CD4-positive, alpha-beta T cell treated with Interleukin-6 at 100 ng/mL for 8 hours (primary cell): ENCODE measurements at places on chromosomes 16 and 17.

GRCh38 chr17:67218385-67218950, 26.5 kb downstream of the HELZ start:
- no peak for DNase-seq

DNA sequence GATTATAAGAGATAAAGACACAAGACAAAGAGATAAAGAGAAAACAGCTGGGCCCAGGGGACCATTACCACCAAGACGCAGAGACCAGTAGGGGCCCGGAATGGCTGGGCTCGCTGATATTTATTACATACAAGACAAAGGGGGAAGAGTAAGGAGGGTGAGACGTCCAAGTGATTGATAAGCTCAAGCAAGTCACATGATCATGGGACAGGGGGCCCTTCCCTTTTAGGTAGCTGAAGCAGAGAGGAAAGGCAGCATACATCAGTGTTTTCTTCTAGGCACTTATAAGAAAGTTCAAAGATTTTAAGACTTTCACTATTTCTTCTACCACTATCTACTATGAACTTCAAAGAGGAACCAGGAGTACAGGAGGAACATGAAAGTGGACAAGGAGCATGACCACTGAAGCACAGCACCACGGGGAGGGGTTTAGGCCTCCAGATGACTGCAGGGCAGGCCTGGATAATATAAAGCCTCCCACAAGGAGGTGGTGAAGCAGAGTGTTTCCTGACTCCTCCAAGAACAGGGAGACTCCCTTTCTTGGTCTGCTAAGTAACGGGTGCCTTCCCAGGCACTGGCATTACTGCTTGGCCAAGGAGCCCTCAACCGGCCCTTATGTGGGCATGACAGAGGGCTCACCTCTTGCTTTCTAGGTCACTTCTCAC, 63.9 kb upstream of the ARL4D start:
- no peak for DNase-seq

DNA sequence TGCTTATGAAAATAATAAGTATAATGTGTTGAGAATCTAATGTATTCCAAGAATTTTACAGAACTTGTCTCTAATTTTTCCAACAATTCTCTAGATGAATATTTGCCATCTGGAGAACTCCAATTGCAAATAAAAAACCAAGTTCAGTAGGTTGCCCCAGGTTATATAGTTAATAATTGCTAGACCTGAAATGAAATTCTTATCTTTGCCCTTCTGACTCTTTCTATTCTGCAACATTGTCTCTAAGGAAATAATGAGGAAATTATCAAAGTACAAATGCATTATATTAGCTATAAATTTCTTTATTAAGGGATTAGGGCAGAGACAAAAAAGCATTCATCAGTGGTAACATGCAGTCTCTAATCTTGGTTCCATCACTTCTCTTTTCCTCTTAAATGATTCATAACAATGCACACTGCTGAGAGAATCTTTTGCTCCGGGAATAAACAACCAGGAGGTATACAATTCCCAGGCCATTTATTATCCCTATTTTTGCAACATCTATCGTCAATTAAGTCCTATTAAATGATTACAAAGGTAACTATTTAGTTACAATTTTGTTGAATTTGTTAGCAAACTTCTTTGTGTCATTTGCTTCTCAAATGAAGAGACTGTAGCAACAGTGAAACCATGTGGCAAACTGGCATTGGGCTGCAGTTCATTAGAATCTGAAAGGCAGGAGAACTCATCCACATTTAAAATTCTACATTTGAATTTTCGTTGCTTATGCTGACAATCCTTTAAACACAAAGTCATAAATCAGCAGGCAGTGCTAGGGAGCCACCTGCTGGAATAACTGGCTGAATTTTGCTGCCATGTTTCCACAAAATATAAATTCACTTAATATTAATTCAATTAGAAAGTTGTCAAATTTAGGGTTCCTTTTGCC, 349.6 kb downstream of the KIF2B start:
- DNase-seq, result no peak

GRCh38 chr17:66810951-66811682, 23.8 kb upstream of the CACNG5 start:
- no peak for DNase-seq

DNA sequence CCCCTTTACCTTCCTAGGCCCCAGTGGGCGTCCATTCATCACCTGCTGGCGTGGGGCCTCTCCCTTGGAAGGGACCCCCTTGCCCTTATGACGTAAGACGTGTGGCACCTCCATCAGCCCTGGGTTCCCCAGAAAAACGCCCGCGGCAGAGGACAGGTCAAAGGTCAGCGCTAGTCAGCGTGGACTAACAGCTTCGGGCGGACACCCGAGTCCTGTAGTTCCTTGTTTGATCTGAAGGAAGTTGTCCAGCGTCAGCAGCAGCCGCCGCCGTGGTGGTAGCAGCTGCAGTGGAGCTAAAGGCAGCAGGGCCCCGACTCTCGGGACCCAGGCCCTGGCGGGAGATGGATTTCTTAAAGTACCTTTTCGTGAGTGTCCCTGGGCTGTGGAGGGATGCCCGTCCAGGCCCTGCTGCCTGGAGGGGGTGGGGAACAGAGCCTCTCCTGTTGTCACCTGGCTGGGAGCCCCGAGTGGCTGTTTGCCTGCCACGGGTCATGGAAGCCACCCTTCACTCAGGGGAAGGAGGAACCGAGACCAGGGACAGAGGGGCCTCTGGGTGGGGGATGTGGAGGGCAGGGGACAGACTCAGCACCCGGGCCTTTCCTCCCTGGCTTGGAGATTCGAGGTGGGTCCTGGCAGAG, 123.6 kb downstream of the OR1D5 start:
- DNase-seq, result no peak

DNA sequence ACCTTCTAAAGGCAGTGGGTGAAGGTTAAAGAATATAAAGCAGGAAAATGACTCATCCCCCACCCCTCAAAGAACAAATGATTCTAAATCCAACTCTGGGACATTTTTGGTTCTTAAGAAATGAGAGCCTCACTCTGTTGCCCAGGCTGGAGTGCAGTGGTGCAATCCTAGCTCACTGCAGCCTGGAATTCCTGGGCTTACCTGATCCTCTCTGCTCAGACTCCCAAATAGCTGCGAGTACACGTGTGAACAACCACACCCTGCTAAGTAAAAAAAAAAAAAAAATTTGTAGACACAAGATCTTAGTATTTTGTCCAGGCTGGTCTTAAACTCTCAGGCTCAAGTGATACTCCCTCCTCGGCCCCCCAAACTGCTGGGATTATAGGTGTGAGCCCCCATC, 298.8 kb upstream of the MAF start:
- no peak for DNase-seq

- DNase-seq, result no peak
Measured at GRCh38 chr17:15264542-15264941, 584 bp downstream of the PMP22 start.

DNA sequence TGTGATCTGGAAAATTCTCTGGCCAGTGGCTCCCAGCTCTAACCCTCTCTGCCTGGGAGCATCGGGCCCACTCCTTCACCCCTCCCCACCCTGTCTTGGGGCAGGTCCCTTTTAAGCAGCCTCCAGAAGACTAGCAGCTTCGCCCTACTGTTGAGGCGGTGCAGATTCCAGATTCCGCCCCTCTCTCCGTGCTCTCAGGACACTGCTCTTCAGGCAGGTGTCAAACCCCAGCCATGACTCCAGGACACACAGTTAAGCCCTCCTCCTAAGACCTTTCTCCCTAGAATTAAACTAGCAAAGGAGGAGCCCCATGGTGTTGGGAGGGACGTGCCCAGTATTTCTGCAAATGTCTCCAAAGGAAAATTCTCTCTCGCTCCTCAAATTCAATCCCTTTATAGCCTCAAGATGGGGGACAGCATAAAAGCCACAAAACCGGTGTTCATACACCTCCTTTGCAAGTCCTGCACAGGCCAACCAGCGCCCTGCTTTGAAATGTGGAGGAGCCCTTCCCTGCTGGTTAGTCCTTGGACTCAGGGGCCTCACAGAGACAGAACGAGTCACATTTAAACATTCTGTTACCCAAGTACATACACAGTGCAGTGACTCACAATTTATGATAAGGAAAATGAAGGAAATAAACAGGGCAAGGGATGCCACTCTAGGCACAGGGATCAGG, 7.2 kb downstream of the LPO start:
- DNase-seq, result no peak

GRCh38 chr16:82755570-82756282, 129.0 kb downstream of the CDH13 start:
- no peak for DNase-seq

DNA sequence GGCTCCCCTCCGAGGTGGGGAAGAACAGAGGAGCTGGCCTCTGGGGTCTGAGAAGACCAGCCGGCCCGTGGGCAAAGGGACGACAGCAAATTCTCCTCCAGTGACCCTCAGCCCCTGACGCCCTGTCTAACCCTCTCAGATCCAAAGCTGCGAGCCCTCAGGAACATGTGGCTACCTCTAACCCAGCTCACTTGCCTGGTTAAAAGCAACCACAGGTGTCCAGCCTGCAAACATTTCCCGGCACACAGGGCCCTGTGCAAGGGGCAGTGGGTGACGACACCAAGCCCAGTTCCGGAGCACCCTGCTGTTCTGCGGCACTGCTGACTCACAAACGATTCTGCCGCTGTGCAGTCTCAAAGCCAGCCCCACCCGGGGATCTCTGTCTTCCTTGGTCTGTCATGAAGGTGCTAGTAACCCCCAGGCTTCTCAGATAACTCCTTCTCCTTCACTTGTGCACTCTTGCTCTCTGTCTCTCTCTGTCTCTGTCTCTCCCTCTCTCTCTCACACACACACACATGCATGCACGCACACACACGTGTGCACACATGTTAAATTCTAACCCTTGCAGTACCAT, 23.0 kb downstream of the WNT3 start:
- DNase-seq, result no peak

GRCh38 chr16:30697264-30698138, 1.5 kb upstream of the SRCAP start:
- no peak for DNase-seq

DNA sequence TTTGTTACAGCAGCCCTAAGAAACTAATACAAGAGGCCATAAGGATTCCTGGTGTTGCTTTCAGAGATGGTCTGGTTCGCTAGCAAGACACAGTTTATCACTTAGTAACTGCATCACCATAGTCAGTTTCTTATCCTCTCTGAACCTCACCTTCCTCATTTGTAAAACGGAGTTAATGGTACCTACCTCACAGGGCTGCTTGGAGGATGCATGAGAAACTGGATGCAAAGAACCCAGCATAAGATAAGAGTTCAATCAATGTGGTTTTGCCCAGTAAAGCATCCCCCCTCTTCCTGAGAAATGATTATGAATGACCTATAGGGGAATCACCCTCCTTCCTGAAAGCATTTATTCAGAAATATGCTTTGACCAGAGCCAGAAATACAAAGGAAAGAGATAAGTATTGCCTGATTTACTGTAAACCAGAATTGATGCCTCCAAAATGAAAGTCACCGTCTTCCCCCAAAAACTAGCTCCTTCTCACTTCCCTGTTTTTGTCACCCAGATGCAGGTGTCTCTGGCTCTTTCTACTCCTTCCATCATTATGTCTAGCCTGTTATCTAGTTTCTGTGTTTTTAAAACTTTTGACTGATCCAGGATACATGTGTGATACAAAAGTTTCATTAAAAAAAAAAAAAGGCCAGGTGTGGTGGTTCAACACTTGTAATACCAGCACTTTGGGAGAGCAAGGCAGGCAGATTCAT, 2.8 kb upstream of the TEFM start:
- no peak for DNase-seq

DNA sequence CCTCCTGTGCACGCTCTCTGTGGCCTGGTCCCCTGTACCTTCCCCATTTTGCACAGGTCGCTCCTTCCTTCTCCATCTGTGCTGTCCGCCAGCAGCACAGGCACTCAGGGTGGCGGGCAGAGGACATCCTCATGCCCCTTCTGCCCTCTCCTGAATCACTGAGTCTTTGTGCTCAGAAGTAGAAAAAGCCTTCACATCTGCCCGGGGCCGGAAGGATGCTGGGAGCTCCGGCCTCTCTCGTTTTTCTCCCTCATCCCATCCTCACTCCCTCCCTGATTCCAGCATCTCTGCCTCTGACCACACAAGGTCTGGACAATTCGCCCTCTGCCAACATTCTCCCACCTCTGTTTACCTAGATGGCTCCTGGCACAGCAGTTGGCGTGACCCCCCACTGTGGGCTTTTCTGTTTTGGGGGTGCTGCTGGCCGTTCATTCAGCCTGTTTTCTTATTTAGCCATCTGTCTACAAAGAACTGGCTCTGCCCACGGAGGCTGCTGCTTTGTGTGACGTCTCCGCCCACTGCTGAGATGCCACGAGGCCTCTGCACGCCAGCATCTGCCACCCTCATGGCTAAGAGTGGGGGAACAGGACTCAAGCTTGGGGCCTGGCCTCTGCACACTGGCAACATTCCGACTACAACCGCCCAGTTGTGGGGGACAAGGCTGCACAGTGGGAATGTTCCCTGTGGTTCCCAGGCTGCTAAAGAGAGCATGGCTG, 36.7 kb downstream of the SEC14L5 start:
- DNase-seq, result no peak

DNA sequence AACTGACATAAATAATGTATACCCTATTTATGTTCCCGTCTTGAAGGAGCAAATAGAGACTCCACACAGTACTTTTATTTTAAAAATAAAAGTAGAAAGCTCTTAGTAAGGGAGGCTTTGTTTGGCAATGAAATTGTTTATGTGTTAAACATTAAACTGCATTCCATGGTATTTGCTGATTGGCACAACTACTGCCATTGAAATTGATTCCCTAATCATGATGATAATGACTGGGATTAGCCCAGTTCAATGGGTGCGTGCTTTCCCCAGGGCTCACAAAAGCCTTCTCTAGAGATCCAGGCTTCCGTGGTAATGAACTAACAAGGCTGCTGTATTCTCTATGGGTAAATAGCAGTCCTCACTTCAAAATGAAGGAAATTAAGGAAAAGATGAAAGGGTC, 67.5 kb downstream of the GPRC5B start:
- DNase-seq, result no peak

DNA sequence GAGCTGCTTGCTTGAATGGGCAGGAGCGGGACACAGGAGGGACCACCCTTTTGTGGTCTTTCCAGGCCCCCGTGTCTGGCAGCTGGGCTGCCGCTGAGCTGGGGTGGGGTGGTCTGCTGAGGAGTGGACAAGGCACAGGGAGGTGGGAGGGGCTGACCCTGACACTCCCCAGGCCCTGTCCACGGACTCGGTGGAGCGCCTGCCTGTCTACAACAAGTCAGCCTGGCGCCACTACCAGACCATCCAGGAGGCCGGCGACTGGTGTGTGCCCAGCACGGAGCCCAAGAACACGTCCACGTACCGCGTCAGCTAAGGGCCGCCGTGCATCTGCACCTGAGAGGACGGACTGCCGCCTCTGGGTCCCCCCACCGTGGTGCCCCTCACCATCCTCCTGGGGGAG, 14.6 kb downstream of the PDK2 start:
- no peak for DNase-seq

- DNase-seq, result no peak
Measured at GRCh38 chr17:20072692-20072992, 63.5 kb downstream of the SPECC1 start.

DNA sequence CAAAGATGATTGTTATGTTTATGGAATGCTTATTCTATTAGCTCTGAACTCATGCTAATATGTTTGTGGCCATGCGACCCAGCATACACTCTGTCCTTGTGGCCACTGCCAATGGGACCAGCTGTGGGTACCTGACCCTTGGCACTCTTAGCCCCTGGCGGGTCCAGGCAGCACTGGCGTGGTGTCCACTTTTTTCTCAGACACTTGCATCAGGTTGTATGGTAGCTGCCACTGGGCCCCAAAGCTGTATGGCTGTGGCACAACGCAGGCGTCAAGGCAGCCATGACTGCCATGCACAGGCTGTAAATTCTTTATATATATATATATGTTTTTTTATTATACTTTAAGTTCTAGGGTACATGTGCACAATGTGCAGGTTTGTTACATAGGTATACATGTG, 12.2 kb upstream of the WNT9B start:
- DNase-seq, result no peak
